ENCODE measurements at places on chromosomes 7 and 10.
A peak's percentile ranks its signal among the peaks of the same experiment; 100 is the strongest.

GRCh38 chr10:88598055-88598454 lies 11.5 kb downstream of the LIPJ start:
- no peak for DNase-seq

DNA sequence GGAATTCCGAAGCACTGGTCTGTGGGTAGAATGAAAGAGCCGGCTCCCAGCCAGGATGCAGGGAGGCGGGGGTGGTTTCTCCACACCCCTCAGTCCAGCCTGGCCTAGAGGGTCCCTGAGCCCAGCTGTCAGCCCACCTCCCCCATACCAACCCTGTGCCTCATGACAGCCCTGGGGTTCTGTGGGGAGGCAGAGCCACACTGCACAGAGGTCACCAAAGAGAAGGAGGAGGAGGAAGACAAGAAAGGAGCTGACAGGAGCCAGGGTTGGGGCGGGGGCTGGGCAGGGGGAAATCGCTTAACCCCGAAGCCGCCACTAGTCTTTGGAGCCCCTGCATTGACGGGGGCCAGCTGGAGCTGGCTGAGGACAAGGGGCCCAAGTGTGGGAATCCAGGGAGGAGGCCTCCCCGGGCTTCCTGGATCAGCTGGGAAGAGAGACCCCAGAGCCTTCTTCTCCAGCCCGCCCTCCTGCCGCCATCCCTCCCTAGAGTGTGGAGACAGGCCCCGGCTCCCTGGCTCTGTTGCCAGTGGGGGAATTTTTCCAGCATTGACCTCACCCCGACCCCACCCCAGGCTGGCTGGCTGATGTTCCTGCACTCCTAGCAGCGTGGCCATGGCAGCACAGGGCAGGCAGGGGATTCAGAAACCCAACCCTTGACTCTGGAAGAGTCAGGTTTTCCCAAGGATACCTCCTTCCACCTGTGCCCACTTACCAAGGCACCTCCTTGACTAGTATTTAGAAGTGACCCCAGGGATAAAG lies 32.5 kb downstream of the KAZALD1 start:
- DNase-seq = no peak

DNA sequence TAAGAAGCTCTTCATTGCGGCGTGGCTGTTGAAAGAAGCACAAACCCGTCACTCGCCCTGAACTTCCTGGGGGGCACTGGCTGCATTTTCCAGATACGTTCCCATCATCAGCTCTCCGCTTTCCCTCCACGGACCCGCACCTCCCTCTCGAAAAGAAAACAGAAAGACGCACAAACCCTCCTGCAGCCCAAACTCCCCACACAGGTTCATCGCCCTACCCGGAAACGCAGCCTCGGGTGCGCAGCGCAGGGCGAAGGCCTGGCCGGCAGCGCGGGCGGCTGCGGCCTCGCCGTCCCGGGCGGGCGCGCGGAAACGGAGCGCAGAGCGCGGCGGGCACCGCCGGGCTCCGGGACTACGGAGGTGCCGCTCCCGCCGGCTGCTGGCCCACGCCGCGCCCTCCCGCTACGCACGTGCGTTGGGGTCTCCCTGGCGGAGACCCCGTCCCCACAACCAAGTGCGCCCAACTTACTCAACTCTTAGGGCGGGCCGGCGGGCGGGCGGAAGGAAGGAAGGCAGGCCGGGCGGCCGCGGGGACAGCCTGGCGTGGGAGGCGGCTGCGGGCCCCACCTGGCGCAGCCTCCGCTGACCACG lies 822 bp downstream of the ZNF800 start:
- DNase-seq = peak; percentile 23

DNA sequence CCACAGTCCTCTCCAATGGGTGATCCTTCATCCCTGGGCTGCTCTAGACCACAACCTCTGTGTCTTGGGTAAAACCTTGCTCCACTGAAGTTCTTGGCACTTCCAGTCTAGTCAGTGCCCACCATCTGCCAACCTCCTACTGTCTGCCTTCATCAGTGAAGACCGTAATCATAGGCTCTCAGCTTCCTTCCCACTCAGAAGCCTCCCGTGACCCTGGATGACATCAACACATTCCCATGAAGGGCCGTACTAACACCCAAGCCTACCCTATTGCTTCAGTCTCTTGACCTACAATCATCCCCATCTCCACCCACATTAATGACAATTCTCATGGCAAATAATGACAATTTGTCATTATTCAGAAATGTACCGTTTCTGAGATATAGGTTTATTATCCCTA lies 27.6 kb upstream of the GARS1 start:
- no peak for DNase-seq

- no peak for DNase-seq
Observed at GRCh38 chr10:3954615-3955014, 169.6 kb upstream of the KLF6 start.

- no peak for DNase-seq
Observed at GRCh38 chr7:17301471-17302456, 3.3 kb downstream of the AHR start.

DNA sequence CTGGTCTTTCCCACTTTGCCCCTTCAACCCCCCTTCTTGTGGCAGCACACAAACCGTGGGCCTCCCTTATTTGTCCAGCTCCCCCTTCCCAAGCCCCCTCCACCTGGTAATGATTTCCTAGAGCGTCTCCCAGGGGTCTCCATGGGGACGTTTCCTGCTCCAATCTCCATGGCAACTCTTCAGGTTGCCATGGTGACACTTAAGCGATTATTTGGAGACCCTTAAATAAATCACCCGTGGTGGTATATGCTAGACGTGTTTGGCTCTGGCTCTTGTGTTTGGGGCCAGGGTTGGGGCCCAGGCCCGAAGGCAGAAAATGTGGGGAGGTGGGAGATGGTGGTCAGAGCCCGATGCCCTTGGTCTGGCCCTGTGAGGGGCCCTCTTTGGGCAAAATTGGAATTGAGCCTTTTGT lies 41.1 kb upstream of the DLG5 start:
- DNase-seq = no peak

Data from activated T-helper 1 cell treated with anti-CD3 and anti-CD28 coated beads, Interleukin-2, amount 50 U/mL, for 16 hours (primary cell).